ELR (cell line): ENCODE measurements at places on chromosomes 16 and 17.

DNA sequence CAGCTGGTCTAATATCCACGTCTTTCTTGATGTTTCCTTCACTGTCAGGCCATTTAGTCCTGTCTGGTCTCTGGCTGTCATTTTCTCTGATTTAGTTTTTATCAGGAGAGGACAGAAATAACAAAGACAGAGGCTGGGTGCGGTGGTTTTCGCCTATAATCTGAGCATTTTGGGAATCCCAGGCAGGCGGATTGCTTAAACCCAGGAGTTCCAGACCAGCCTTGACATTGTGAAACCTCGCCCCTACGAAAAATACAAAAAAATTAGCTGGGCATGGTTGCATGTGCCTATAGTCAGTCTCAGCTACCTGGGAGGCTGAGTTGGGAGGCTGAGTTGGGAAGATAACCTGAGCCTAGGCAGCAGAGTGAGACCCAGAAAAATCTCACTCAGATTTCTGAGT, 7.1 kb downstream of the SRCAP start:
- DNase-seq = no peak

DNA sequence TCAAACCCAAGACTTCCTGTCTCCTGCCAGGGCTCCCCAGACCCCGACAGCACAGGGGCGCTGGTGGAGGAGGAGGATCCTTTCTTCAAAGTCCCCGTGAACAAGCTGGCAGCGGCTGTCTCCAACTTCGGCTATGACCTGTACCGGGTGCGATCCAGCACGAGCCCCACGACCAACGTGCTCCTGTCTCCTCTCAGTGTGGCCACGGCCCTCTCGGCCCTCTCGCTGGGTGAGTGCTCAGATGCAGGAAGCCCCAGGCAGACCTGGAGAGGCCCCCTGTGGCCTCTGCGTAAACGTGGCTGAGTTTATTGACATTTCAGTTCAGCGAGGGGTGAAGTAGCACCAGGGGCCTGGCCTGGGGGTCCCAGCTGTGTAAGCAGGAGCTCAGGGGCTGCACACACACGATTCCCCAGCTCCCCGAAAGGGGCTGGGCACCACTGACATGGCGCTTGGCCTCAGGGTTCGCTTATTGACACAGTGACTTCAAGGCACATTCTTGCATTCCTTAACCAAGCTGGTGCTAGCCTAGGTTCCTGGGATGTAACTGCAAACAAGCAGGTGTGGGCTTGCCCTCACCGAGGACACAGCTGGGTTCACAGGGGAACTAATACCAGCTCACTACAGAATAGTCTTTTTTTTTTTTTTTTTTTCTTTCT, 8.1 kb downstream of the SERPINF1 start:
- no peak for DNase-seq

GRCh38 chr17:64066716-64067115, 46.3 kb upstream of the ICAM2 start:
- no peak for DNase-seq

GRCh38 chr17:46035112-46035818, 36.2 kb downstream of the STH start:
- DNase-seq = no peak

GRCh38 chr17:29461483-29462206, 71.5 kb downstream of the TAOK1 start:
- no peak for DNase-seq

- DNase-seq = no peak
Measured at GRCh38 chr16:81833751-81834150, 54.7 kb downstream of the PLCG2 start.

- no peak for DNase-seq
Measured at GRCh38 chr16:47943235-47943634, 212.6 kb downstream of the ABCC12 start.

- DNase-seq = peak; percentile 80
Measured at GRCh38 chr17:79563237-79564013, 47.4 kb downstream of the RBFOX3 start.

GRCh38 chr17:69593351-69593715, 178.8 kb downstream of the MAP2K6 start:
- peak; percentile 55 for DNase-seq

DNA sequence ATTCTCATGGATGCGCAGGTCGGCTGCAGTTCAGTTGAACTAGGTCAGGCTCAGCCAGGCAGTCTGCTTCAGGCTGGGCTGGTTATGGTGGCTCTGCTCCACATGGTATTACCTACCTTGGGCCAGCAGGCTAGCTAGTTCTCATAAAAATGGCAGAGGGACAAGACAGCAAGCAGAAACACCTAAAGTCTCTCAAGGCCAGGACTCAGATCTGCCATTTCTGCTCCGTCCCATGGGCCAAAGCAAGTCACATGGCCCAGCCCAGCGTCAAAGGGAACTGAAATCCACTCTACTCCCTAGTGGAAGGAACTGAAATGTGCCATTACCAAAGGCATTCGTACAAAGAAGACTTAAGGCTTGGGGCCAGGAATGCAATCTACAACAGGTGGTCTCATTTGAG, 160.0 kb downstream of the TMEM132E start:
- no peak for DNase-seq

DNA sequence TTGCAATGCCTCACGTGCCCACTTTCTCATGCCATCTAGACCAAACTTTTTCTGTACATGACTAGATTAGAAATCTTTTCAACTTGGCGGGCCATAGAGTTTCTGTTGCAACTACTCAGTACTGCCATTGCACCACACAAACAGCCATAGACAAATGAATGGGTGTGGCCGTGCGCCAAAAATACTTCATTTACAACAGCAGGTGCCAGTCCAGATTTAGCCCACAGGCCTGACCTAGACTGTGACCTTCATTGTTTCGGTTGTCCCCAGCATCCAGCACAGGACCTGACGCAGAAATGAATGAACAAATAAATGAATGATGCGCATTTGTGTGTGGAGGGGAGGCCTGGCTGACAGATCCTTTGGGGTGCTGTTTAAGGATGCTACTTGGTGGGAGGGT, 14.3 kb upstream of the PDK2 start:
- DNase-seq = no peak

- no peak for DNase-seq
Measured at GRCh38 chr17:49547566-49547965, 28.1 kb upstream of the NXPH3 start.

DNA sequence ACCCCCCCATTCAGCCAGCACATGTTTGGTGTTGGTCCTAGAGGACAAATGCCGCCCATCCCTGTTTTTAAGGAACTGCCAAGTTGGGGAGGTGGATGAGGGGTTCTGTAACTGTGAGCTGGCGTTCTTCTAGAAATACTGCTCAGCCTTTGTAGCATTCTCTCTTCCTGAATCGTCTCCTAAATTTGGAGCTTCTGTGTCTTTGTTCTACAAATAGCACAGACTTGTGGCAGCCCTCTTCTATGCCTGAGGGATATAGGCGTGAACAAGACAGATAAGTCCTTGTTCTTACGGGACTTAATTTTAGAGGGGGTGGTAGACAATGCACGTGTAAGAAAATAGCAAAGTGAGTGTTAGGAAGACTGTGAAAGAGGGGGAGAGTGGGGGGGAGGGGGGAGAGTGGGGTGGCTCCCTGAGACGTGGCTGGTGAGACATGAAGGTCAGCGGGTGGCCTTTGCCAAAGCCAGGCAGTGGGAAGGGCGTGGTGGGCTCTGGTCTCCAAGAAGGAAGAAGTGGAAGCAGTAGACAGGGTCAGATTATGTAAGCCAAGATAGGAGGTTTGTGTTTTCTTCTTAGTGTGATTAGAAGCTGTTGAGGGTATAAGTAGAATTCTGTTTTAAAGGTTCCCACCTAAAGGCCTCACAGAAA, 9.9 kb downstream of the MFSD11 start:
- DNase-seq = no peak

DNA sequence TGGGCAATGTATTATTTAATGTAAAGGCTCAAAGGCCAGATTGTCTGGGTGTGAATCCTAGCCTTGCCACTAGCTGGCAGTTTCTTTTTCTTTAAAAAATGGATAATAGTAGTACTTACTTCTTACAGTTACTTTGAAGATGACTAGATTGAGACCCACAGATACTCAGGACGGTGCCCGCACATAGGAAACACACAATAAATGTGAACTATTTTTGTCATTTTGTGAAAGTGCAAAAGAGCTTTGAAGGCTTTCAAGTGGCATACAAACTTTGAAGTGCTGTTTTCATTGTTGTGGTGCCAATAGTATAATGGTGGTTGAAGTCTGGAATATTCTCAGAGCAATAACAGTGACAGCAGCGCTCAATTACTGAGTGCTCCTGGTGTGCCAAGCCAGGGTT, 63.6 kb downstream of the OTOA start:
- no peak for DNase-seq

- no peak for DNase-seq
Measured at GRCh38 chr17:48910370-48910769, 2.2 kb downstream of the UBE2Z start.

DNA sequence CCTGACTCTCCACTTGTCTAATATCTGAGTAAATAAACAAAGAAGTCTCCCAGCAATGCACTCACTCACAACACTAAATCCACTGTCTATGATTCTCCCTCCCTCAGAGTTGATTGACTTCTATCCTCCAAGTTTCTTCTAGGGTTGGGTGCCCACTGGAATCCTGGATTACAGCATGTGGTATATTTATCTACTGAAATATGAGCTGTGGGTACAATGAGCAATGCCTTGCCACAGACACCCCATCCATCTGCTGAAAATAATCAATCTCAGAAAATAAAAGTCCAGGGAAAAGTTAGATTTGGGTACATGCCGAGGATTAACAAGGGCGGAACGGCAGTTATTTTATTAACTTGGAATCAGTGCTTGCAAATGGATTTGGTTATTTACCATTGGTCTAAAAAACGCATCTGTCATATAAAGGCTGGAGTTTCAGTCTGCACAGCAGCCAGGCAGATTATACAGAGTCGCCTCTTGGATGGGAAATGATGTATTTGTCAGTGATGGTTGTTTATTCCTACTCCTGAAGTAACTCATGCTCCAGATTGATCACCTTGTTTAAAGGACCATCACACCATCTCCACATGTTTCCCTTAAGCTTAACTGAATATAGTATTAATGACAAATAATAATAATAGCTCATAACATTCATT, 193.9 kb upstream of the SOX9 start:
- no peak for DNase-seq

GRCh38 chr17:63774141-63774968, at the start of gene DDX42:
TSS of gene DDX42 (plus strand) at chr17:63774170. CDS start at chr17:63787050, 12,880 bp downstream.
- DNase-seq = peak; percentile 77

DNA sequence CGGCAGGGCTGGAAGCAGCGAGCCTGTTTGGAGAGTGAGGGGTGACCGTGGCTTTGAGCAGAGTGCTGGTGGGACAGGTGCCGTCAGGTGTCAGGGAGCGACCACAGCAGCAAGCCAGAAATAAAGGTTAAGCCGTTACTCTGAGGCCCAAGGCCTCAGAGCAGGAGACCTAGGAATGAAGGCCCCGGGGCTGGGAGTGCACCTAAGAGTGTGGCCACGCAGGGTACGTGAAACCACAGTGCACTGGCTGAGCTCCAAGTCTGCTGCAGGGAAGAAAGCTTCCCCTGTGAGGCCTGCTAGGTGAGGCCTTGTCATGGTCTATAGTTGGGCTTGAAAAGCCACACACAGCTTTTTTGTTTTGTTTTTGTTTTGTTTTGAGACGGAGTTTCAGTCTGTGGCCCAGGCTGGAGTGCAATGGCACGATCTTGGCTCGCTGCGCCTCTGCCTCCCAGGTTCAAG, 8.7 kb downstream of the CLUAP1 start:
- DNase-seq = peak; percentile 26

GRCh38 chr16:52526116-52526828, 20.7 kb downstream of the TOX3 start:
- DNase-seq = no peak

DNA sequence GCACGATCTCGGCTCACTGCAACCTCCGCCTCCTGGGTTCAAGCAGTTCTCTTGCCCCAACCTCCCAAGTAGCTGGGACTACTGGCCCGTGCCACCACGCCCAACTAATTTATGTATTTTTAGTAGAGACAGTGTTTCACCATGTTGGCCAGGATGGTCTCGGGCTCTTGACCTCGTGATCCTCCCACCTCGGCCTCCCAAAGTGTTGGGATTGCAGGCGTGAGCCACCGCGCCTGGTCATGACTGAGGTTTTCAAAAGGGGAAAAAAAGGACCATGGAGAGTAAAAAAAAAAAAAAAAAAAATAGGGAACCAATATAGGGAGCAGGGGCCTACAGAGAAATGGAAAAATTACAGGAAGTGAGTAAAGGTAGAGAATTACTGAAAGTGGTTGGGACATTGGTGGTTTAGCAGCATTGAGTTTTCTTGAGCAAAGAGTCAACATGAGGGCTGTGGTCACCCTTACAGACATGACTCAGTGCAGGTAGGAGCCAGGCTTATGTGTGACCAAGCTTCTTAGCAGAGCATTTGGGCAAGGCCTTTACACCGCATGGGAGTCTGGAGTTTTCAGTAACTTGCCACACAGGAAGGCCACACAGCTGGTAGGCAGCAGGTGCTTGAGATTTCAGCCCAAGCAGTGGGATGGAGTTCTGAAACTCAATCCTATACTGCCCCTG, 447.3 kb downstream of the HS3ST3B1 start:
- peak; percentile 48 for DNase-seq

- peak; percentile 89 for DNase-seq
Measured at GRCh38 chr17:63974594-63975192, 2.0 kb upstream of the SCN4A start.

GRCh38 chr16:86918637-86919036, 340.3 kb downstream of the FOXL1 start:
- DNase-seq = no peak

- peak; percentile 60 for DNase-seq
Measured at GRCh38 chr17:77363821-77364361, 223.1 kb downstream of the SEC14L1 start.

GRCh38 chr17:41448506-41448905, 7.7 kb upstream of the KRT38 start:
- DNase-seq = no peak

- DNase-seq = no peak
Measured at GRCh38 chr17:77426676-77427386, 286.1 kb downstream of the SEC14L1 start.

DNA sequence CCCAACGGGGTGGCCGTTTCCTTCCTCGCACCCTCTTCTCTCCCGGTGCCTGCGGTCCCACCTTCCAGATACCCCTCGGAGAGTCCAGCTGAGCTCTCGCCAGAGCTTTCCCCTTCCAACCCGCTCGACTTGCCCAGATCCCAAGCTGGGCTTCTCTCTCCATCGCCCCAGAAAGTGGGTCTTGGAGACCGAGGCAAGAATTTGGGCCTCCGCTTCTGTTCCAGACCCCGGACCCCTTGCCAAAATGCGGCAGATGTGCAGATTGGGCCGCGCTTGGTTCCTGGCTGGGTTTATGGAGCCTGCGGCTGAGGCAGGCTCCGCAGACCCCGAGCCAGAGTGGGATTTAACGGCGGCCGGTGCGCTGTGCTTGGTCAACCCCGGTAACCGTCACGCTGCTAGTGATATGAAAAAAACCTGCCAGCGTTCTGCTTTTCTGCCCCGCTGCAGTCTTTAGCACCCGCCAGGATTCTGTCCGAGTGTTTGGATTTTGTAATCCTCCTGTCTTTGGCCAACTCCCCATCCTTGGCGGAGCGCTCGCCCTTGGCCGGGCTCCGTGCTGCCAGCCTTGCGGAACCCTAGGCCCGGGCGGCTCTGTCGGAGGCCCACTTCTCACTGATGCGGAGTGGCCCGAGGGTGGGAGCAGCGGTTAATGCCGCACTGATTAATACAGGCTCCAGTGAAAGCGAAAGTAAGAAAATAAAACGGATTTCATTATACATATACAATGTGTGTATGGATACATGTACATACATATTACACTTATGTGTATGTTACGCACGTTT, 754 bp upstream of the SLFN11 start:
- DNase-seq = peak; percentile 75
